ENCODE measurements at places on chromosomes 13 and 19. TPM values are rescaled to one million over a fixed set of nuclear protein-coding genes. Genes with fewer than 3 reads are reported as not detected.

DNA sequence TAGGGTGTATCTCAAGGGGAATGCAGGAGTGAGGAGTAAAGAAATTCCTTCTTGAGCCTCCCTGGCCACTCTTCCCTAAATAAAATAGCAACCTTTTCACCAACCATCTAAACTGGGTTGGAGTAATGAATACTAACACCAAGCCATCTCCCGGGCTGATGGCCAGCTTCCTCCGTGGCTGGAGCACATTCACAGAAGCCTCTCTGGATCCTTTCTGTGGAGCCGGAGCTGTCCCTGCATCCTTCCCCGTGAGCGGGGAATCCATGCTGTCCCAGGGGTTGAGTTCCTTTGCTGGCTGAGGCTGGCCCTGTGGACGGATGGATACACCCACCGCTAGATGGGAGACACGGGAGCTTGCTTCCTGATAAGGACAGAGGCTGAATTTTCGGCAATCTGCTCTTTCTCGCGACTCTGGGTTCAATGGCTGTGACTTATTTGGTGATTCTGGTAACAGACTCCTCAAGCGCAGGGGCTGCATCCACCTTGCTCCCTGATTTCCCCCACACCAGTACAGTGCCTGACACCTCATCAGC lies 370.3 kb downstream of the ZNF536 start:
- DNase-seq: no peak

- peak; percentile 29 for DNase-seq
These were observed 17.9 kb upstream of the OR10H5 start for GRCh38 chr19:15769586-15769985.

DNA sequence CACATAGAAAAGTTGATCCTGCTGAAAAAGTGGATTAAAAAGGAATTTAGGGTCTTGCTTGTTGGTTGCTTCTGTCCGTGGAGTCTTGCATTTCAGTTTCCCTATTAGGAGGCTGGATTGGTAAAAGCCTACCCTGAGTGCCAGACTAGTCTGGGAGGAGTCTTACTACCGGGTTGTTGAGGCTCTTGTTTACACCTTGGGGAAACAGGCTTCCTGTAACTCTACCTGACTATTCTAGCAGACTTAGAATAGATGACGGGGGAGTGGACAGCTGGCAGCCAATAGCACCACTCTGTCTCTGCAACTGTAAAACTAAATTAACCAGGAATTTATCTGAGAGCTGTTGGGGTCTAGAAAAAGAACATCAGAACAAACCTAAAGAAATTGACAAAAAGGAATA lies 11.3 kb upstream of the MPHOSPH8 start:
- no peak for DNase-seq

DNA sequence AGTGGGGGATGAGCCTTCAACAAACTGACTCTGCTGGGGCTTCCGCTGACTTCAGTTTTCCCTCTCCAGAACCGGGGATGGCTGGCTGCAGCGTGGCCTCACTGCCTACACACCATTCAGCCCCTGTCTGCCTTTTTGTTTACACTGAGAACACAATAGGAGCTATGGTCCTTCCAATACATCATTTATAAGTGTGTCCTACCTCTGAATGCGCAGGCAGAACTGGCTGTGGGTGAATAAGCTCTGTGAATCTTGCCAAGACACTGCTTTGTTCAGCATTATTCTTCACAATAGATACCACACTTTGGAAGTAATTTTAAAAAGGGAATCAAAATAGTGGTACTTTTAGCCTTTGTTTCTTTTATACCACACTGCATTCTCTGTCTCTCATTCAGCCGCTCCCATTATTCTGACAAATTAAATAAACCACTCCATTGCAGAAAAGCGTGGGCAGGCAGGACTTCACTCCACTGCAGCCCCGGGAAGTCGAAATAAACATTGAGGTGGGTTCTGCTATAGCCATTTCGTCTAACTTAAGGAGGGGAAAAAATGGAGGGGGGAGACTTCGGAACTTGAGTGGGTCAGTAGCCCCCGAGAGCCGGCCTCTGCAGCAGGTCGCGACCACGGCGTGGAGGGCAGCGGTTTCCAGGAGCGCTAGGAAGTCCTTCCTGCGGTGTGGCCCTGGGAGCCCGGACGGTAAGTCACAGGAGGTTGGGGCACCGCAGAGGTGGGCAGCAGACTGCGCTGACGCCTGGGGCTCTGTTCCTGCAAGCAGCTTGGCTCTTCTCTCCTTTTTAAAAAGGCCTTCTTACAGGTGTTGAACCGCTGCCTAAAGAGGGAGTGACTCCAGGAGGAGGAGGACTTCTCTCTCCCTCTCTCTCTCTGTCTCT lies 94.8 kb upstream of the SOX1 start:
- no peak for DNase-seq

DNA sequence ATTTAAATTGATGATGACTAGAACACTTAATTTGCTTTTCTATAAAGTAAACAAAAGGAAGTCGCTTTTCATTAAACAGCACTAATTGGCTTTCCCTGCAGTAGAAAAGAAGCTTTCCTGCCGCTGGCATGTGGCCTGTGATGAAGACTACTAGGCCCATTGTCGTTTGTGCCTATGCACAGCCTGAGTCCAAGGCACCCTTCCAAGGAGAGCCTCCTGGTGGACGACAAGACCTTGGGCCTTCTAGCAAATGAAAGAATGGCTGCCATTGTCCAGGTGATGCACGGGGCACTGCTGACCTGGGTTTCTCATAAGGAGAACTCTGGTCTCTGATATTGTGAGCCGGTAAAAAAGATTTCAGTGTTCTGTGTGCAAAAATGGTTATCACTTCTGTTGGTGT lies 233.0 kb downstream of the COL4A1 start:
- no peak for DNase-seq

ZNF132 gene
- 3.3 TPM for total RNA-seq
